Adrenal gland (tissue), 19 donors: ENCODE measurements at places on chromosomes 12 and 14. TPM values are rescaled to one million over a fixed set of nuclear protein-coding genes. Genes with fewer than 3 reads are reported as not detected.

DNA sequence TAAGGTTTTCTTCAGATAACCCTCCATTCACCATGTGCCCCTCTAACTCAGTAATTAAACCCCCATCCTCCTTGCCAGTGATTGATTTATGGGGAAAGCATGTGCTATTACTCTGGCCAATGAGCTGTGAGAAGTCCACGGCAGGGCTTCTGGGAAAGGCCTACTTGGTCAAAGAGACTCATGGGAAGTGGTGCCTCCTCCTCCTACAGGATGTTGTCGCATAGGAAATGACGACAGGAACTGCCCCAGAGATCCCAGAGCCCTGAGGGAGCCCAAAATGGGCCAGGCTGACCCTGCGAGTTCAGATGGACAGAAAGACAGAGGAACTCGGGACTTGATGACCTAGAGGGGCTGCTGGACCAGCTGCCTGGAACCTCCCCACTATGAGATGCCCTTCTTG, 938.1 kb upstream of the TMEM132C start:
- DNase-seq, result no peak

- no peak for DNase-seq
Observed at GRCh38 chr14:74472601-74473000, 20.5 kb downstream of the NPC2 start.

GRCh38 chr12:15700595-15700994, 88.6 kb downstream of the EPS8 start:
- DNase-seq, result no peak

FKBP3 gene
- total RNA-seq, result 15.7 TPM

AKAP6 gene
- 8.2 TPM for total RNA-seq

CLEC2A gene
- not detected for total RNA-seq
